Sciatic nerve (tissue), 2 donors: ENCODE measurements at places on chromosomes 1 and 21.

GRCh38 chr1:36855699-36856494 is 178.4 kb downstream of the GRIK3 start:
- no peak for DNase-seq

- no peak for DNase-seq
Observed at GRCh38 chr1:224732377-224733026, 116.4 kb downstream of the CNIH3 start.

- peak; percentile 87 for DNase-seq
Observed at GRCh38 chr1:235067396-235068157, 61.1 kb downstream of the TOMM20 start.

DNA sequence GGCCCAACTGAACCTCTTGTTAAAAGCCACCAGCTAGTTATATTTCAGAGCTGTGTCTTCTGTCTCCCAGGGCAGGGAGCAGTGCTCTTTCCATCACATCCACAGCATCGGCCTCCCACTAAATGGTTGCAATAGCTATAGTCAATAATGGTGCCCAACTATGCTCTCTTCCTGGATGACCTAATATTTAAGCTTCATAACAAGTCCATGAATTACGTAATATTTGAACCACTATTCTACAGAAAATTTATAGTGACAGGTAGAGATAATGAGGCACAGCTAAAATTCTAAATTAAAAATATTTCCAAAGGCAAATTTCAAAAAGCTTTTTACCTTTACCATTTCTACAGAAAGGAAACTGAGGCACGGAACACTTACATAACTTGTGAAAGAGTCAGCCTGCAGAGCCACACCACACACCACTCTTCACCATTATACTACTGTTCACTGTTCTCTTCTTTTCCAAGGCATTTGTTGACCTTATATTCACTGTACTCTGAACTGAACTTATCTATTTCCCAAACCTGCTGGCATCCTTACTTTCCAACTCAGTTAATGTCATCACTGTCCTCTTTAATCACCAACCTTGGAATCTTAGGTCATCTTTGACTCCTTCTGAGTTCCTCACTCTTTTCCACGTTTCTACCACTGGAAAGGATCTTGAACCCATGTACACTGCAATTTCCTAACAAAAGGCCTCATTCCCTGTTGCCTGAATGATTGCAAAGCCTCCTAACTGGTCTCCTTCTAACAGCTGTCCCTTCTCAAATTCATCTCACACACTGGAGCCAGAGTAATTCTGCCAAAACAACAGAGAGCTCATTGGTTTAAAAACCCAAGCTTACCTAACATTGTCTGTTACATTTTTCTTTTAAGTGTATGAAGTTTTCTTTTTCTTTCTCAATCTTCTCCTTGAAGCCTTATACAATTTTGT is 85.5 kb downstream of the DDAH1 start:
- DNase-seq = no peak

DNA sequence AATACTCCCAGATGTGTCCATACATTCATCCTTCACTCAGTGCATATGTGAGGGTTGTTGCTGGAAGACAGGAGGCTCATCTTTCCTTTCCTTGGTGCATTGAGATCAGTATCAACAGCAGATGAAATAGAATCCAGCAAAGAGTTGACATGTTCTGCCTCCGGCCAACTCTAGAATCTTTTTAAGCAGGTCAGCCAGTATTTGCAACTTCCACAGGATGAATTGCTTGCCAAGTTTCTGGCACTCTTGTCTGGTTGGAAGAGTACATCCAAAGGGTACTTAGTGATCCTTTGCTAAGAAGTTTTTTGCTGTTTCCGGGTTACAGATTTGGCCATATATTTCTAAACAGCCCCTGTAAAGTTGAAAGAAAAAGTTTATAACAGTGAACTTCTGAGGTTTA is 21.1 kb downstream of the SYNC start:
- no peak for DNase-seq

DNA sequence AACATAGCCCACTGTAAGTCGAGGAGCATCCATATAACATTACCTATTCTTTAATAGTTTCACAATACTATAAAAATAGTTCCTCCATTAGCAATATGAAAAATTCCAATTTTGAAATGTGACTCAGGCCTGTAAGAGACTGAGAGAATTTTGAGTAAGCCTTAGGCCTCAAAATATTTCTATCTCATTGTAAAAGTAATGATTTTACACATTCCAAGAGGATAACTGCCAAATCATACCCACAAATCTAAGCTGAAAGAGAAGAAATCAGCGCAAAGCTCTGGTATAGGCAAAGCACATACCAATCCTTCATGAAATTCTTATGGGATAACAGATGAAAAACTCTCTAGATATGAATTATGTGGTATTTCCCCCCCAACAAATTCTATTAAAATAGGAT is 144.1 kb downstream of the CDC42BPA start:
- DNase-seq = no peak

GRCh38 chr1:40847023-40847745 is 15.0 kb downstream of the CITED4 start:
- no peak for DNase-seq

- no peak for DNase-seq
Observed at GRCh38 chr1:227925582-227926198, 22.0 kb downstream of the WNT9A start.

DNA sequence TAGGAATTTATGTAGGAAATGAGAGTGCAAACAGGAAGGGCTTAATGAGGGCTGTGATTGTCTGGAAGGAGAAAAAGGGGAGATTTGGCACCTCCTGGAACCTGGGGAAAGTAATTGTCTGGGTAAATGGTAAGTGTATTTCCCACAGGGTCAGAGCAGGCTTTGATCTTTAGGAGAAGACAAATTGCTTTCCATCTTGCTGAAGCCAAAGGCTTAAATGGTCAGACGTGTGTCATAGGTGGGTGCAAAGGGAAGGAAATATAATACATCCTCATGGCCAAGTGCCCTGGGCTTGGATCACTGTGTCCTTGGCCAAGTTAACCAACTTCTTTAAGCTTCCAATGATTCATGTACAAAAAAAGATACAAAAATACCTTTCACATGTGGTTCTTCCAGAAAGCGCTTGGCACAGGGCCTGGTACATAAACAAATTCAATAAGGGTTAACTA is 1.3 kb upstream of the DUSP23 start:
- DNase-seq = no peak

DNA sequence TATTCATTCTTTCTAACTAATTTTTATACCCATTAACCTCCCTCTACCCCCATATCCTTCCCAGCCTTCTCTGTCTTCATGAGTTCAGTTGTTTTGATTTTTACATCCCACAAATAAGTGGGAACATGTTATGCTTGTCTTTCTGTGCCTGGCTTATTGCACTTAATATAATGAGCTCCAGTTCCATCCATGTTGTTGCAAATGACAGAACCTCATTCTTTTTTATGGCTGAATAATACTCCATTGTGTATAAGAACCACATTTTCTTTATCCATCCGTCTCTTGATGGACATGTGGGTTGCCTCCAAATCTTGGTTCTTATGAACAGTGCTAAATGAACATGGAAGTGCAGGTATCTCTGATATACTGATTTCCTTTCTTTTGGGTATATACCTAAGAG is 21.5 kb downstream of the AGPAT3 start:
- no peak for DNase-seq

DNA sequence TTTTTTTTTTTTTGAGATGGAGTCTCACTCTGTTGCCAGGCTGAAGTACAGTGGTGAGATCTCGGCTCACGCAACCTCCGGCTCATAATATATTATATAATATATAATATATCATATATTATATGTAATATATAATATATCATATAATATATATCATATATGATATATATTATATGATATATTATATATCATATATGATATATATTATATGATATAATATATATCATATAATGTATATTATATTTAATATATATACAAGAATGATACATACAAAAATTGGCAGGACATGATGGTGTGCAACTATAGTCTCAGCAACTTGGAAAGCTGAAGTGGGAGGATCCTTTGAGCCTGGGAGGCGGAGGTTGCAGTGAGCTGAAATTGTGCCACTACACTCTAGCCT is 1725.5 kb downstream of the MRPL39 start:
- no peak for DNase-seq

DNA sequence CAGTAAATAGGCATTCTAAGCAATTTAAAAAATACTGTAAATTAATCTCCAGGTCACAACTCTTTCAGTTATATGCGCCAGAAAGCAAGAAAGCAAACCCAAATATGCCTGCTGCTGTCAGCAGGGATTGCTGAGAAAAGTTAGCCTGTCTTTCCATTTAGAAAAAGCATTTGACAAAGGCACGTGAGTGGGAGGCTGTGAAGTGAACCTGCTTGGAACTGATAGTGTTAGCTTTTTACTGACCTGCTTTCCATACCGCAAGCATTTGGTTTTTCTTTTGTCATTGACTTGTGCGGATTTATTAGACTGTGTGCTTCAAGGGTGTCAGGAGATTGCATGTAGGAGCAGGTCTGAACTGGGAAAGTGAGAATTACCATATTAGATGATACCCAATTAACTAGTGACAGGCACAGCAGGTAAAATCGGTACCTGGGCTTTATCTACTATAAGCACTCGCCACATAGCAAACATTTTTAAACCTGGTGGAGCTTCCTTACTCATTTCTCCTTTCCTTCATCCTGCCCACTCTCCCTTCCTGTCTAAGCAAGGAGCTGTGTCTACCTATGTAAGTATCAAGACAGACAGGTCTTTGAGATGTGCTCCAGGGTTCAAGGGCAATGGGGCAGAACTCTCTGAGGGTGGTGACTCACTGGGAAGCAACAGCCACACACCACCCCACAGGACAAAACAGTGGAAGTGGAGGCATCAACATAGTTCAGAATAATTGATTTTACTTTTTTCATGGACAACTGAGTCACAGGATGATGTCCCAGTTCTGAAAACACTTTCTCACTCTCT is 323.9 kb downstream of the DISC1 start:
- no peak for DNase-seq

- no peak for DNase-seq
Observed at GRCh38 chr1:43152866-43153265, 19.2 kb downstream of the EBNA1BP2 start.

- no peak for DNase-seq
Observed at GRCh38 chr1:196684476-196684875, 32.6 kb downstream of the CFH start.

DNA sequence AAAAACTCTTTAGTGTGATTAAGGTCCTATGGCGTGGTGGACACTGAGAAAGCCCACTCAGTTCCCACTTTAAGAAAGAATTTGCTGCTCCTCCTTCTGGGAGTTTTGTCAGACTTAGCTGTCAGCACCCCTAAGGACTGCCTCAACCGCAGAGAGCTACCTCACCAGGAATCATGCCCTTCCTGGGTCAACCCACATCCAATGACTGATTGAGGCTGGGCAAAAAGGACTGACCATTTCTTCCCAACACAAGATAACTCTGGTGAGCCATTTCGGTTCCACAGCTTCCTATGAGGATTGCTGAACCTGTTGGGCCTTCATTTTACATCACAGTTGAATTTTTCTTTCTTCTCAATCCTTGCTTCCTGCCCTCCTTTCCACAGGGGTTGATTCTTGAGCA is 197.9 kb downstream of the NCAM2 start:
- no peak for DNase-seq

DNA sequence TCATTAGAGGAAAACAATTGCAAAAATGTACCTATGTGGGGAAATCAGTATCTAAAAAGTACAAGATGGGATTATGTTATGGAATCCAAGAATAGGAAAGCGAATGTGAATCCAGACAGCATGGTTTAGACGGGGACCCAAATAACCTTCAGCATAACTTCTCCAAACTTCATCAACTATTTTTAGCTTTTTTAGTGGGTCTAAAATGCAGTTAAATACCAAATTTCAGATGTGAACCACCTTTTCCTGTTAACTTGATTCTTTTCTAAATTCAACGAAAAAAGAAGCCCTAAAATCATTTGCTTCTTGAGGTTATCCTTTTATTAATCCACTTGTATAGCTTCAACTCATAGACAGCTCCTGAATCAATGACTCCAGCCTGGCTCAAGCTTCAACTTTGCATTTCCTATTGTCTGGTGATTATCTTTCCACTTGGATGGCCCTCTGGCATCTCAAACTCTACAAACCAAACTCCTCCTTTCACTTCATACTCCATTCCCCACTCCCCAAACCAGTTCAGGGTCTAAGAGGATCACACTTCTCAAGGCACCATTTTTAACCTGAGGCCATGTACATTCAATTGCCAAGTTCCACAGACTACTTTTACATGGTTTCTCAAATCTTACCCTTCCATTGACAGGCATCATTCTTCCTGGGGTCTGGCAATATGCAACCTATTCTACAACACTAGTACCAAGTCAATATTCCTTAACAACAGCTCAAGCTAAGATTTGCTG is 7.4 kb downstream of the ERRFI1 start:
- no peak for DNase-seq

DNA sequence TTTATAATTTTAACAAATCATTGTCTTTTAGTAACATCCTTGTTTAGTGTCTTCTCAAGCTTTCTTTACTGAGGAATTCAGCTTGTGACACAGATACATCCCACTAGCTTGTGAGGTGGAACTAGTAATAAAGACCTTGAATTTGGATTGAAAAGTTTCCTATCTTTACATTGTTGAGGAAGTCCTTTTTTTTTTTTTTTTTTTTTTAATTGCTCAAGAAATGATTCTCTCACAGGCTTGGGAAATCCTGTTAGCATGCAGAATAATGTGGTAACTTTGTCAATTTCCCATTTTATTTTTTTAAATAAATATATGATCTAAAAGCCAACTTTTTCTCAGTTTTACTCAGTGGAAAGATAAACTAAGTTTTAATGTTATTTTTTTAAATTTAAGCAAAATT is 15.8 kb downstream of the DENND2D start:
- DNase-seq = no peak

DNA sequence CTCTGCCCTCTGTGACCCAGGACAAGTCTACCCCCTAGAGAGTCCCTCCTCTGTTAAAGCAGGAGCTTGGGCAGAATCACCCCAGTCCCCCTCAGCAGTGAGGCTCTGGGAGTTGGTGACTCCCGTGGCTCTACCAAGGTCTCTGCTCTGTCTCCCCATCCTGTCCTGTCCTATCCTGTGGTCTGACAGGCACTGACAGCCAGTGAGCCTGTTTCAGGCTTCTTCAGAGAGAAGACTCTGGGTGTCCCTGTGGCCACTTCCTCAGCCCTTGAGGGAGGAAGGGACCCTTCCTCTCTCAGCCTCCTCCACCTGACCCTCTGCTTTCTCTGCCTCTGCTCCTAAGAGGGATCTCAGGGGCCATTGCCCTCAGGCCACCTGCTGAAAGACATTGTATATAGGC is 148.7 kb downstream of the FCRL5 start:
- no peak for DNase-seq

GRCh38 chr21:45262041-45262581 is 25.6 kb downstream of the POFUT2 start:
- DNase-seq = no peak

- peak; percentile 92 for DNase-seq
Observed at GRCh38 chr1:94045465-94046056, 75.4 kb downstream of the ABCA4 start.

GRCh38 chr1:119549719-119550132 is 42.7 kb downstream of the HSD3B1 start:
- DNase-seq = peak; percentile 70

GRCh38 chr1:177849130-177849529 is 120.7 kb downstream of the SEC16B start:
- no peak for DNase-seq

GRCh38 chr1:8439015-8439702 is 121.2 kb downstream of the SLC45A1 start:
- DNase-seq = peak; percentile 90

- no peak for DNase-seq
Observed at GRCh38 chr1:96804648-96805047, 83.1 kb downstream of the PTBP2 start.

GRCh38 chr1:99062192-99062591 is 57.5 kb upstream of the PLPPR5 start:
- DNase-seq = no peak

GRCh38 chr1:236035681-236036101 is 29.2 kb downstream of the NID1 start:
- no peak for DNase-seq
